ENCODE measurements at places on chromosomes 12 and 14. TPM values are rescaled to one million over a fixed set of nuclear protein-coding genes. Genes with fewer than 3 reads are reported as not detected.

The MMP17 gene
- 1.7 TPM for total RNA-seq

The C2CD5 gene
- total RNA-seq: 34.6 TPM

The TRPV4 gene
- total RNA-seq: 2.1 TPM

The SMCO2 gene
- not detected for total RNA-seq

The FITM1 gene
- 0.48 TPM for total RNA-seq

The KRT77 gene
- total RNA-seq: not detected

The EXD2 gene
- total RNA-seq: 25.7 TPM

The ESRRB gene
- 0.26 TPM for total RNA-seq

The PPM1A gene
- total RNA-seq: 61.5 TPM

The KLRB1 gene
- total RNA-seq: 3.5 TPM

The KSR2 gene
- total RNA-seq: 1.8 TPM

All from lung (tissue), 17 donors.